NCI-H2107 (cell line): ENCODE measurements at places on chromosomes 12 and 14.

- DNase-seq = no peak
Observed at GRCh38 chr12:51904951-51905470, 2.3 kb upstream of the ACVRL1 start.

GRCh38 chr12:95538656-95539055 is 12.6 kb downstream of the USP44 start:
- no peak for DNase-seq

- DNase-seq = no peak
Observed at GRCh38 chr14:68735856-68736255, 57.0 kb downstream of the ZFP36L1 start.

DNA sequence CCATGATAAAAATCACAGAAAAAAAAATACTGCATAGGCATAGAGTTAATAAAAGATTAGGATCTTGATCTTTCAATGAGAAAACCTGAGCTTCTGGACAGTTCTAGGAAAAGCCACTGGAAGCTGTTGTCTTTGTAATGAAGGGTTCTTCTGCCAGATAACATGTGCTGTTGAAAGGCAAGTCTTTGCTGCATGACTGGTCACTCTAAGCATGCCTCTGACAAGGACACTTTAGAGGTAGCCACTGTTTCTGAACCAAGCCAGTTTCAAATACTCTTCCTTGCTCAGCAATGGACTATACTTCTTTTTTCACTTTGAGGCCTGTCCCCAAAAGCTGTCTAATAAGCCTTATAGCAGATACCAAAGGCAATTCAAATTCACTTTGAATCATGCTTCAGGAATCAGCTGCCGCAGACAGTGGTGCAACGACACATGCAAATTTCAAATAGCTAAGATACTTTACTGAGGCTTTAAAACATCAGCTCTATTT is 70.2 kb downstream of the BTG1 start:
- DNase-seq = no peak

DNA sequence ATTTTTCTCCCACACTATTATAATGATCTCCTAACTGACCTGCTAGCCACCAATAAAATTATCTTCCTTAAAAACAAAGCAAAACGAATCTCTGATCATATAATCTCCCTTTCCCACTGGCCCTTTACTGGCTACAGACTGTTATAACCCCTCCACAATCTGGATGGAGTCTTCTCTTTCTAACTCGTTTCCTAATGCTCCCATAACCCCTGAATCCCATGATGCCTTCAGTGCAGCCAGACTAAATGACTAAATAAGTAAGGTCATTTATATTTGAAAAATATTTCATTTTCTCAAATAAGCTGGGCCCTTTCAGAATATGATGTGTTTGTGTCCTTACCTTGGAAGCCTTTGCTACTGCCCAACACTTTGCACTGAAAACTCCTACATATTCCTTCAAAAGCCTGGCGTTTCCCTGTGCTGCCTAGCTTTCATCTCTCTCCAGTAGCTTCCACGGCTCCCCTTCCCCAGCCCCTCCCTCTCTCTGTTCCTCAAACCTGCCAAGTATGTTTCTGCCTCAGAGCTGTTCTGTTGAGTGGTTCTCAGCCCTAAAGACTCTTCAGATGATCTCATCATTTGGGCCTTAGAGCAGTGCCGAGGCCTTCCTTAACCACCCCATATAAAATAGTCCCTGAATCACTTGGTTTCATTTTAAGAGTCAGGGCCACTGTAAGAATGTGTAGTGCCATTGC is 91.7 kb downstream of the MYRFL start:
- no peak for DNase-seq

- no peak for DNase-seq
Observed at GRCh38 chr14:61458766-61459165, 137.4 kb downstream of the PRKCH start.

DNA sequence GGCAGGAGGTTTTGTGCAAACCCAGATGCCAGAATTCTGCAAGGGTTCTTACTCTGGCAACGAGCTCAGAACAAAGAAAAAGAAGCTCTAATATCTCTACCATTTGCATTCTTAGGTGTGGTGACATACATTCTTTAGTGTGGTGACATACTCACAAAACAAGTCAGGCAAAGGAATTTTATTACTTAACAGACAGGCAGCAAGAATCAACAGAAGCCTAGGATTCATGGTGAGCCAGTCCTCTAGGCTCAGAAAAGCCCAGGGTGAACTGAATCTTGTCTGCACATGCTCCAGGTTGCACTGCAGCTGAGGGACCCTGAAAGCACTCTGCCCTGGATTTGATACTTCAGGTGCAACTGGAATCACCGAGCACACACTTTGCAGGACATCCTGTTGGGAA is 122.4 kb upstream of the PTPRQ start:
- no peak for DNase-seq

DNA sequence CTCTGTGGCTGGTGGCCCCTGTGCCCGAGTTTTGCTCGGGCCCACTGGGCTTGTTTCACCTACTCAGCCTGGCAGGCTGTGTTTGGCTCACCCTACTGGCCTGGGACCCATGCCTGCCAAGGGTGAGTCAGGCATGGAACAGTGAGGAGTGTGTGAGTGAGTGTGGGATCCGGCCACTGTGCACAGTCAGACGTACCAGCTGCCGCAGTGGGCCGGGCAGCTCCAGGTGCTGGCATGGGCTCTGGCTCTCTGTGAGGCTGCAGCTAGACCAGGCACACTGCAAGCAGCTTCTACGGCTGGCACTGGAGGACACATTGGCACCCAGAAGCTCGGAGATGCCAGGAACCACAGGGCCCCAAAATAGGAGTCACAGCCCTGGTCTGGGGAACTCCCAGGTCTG is 40.6 kb downstream of the HSD17B6 start:
- no peak for DNase-seq

GRCh38 chr14:33454022-33454595 is 496.8 kb downstream of the EGLN3 start:
- DNase-seq = no peak

- no peak for DNase-seq
Observed at GRCh38 chr12:107522692-107523477, 162.7 kb upstream of the PWP1 start.

GRCh38 chr14:101511620-101512375 is 49.5 kb upstream of the DIO3 start:
- no peak for DNase-seq

GRCh38 chr14:66601932-66602578 is 94.1 kb downstream of the GPHN start:
- DNase-seq = no peak
